Inflammatory macrophage treated with lipopolysaccharide for 4 hours (primary cell): ENCODE measurements at places on chromosomes 5 and 9.

GRCh38 chr5:39009981-39010380 is 64.2 kb downstream of the RICTOR start:
- no peak for DNase-seq

DNA sequence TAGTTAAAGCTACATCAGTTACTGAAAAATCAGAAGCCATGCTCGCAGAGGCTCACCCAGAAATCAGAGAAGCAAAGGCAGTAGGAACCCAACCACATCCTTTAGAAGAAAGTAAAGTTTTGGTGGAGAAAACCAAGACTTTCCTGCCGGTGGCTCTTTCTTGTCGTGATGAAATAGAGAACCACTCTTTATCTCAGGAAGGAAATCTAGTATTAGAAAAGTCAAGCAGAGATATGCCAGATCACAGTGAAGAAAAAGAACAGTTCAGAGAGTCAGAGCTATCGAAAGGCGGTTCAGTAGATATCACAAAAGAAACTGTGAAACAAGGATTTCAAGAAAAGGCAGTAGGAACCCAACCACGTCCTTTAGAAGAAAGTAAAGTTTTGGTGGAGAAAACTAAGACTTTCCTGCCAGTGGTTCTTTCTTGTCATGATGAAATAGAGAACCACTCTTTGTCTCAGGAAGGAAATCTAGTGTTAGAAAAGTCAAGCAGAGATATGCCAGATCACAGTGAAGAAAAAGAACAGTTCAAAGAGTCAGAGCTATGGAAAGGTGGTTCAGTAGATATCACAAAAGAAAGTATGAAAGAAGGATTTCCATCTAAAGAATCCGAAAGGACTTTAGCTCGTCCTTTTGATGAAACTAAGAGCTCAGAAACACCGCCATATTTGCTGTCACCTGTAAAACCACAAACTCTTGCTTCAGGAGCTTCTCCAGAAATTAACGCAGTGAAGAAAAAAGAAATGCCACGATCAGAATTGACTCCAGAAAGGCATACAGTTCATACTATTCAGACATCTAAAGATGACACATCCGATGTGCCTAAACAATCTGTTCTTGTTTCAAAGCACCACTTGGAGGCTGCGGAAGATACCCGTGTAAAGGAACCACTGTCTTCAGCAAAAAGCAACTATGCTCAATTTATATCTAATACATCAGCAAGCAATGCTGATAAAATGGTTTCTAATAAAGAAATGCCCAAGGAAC is 47.2 kb downstream of the CMYA5 start:
- DNase-seq: no peak

DNA sequence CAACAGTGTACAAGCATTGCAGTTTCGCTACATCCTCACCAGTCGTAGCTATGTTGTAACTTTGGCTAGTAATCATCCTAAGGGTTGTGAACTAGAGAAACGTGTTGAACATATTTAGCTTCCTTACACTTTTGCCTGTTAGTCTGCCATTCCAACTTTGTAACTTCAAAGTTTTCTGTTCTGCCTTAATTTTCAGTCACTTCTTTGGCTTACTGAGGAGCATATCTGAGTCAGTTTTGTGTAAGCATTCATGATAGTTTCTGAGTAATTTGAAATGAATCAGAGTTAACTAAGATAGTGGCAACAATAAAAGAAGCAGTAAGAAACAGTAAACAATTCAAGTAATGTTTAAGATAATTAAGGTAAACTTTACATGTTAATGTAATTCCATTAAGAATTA is 58.9 kb upstream of the MCCC2 start:
- DNase-seq: no peak

GRCh38 chr9:136685790-136686533 is 1.3 kb downstream of the AGPAT2 start:
- peak; percentile 24 for DNase-seq

- DNase-seq: no peak
Observed at GRCh38 chr5:34905564-34905963, 9.7 kb downstream of the RAD1 start.

- DNase-seq: peak; percentile 21
Observed at GRCh38 chr9:89528540-89528939, 30.6 kb upstream of the SEMA4D start.

GRCh38 chr9:110058304-110058953 is 149.5 kb downstream of the C9orf152 start:
- peak; percentile 55 for DNase-seq

- peak; percentile 45 for DNase-seq
Observed at GRCh38 chr5:141914199-141914743, 9.4 kb upstream of the DELE1 start.
